ENCODE measurements at places on chromosomes 1 and 21. TPM values are rescaled to one million over a fixed set of nuclear protein-coding genes. Genes with fewer than 3 reads are reported as not detected.

The OR2L5 gene
- total RNA-seq, result not detected

The GCSAML gene
- not detected for total RNA-seq

The TTF2 gene
- 26.2 TPM for total RNA-seq

DNA sequence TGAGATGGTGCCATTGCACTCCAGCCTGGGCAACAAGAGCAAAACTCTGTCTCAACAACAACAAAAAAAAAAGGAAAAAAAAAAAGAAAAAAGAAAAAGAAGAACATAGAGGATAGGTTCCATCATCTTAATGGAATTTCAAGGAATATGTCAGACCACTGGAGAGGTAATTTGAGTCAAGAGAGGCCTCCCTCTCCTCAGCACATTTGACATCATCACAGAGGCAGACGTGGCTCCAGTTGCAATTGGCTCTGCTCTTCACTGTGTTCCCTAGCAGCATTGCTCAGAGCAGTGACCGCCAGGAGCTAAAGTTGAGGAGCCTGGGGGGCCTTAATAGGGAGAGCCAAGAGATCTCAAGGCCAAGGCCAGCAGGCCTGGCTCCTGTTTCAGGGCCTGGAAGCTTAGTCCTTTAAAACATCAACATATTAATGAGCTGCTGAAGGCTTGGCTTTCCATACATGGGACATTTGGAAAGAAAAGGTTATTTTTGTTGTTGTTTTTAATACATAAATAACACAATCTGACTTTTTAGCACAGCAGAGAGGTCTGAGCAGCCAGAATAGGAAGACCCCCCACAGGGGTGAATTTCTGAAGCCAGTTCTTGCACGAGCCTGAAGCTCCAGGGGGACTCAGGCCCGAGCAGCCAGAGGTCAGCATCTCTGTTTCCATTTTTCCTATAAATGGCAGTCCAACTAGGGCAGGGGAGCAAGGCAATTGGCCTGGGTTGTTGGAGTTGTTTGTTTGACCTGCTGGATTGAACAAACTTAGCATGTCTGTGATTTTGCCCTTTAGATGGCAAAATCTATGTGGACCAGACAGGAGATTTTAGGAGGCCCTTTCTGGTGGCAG lies 118.3 kb upstream of the FGGY start:
- ATAC-seq, result no peak

DNA sequence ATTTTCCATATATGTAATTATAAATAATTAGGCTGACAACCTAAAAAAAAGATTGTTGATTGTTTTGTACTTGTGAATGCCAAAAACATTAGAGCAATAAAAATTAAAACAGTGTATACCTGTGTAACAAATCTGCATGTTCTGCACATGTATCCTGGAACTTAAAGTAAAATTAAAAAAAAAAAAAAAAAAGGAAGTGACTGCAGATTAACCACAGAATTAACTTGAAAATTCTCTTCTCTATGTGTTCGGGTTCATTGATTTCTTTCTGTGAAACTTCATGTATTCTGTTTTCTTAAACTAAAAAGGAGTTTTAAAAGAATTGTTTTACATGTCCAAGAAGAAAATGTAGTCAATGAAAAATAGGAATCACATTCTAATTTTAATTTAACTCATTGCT lies 95.7 kb downstream of the FASLG start:
- no peak for ATAC-seq

- peak; percentile 74 for ATAC-seq
These were observed 8.7 kb downstream of the SMG7 start for GRCh38 chr1:183480971-183481441.

DNA sequence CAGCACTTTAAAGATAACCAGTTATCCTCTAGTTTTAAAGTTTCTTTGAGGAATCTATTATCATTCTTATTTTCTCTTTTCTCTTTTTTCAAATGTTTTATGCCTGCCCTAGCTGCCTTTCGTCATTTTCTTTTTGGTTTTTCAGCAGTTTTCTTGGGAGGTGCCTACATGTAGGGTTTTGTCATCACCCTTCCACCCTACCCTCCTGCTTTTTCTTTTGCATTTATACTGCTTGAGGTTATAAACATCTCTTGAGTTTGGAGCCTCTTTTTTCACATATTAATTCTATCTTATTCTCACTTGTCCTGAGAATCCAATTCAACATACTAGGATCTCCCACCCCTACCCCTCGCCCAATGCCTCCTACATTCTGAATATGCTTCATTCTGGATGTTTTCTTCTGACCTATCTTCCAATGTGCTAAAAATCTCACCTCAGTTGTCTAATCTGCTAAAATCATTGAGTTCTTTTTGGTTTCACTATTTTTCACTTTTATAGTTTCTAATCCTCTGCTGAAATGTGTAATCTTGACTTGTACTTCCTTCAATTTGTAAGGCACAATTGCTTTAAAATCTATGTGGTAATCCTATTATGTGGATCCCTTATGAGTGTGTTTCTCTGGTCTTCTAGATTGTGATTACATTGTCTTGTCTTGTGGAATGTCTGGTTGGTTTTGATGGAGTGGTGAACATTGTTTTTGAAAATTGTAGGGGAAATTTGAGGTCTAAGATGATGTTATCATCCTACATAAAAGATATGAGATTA lies 38.7 kb downstream of the MIA3 start:
- no peak for ATAC-seq

DNA sequence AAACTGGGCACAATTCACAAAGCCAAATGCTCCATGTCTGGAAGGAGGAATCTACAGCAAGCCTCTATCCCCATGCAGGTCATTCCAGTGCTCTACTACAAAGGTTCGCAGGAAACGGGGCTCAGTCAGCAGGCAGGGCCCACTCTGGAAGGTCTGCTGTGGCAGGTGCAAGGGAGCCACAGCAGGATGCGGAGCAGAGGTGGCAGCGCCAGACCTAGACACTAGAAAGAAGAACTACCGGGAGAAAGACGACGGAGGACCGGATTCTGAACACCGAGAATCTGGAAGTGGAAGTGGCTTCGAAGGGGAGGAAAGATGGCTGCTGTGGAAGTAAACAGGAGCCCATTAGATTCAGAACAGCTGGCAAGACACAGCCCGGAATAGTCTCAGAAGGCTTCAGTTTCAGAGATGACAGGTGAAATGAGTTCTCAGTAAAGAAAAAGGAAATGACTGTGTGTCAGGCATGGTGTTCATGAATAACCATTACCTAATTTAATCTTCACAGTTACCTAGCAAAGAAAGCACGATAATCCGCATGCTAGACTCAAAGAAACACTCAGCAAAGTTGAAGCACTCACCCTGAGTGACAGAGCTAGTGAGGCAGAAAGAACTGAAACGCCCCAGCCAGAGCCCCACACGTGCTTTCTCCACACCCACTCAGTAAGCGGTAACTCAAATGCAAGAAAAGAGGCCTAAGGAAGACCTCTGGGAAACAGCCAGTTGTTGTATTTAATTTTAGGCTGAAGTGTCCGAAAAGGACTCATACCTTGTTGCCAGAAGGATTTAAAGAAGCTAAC lies 21.4 kb downstream of the SETD4 start:
- ATAC-seq, result peak; percentile 79

DNA sequence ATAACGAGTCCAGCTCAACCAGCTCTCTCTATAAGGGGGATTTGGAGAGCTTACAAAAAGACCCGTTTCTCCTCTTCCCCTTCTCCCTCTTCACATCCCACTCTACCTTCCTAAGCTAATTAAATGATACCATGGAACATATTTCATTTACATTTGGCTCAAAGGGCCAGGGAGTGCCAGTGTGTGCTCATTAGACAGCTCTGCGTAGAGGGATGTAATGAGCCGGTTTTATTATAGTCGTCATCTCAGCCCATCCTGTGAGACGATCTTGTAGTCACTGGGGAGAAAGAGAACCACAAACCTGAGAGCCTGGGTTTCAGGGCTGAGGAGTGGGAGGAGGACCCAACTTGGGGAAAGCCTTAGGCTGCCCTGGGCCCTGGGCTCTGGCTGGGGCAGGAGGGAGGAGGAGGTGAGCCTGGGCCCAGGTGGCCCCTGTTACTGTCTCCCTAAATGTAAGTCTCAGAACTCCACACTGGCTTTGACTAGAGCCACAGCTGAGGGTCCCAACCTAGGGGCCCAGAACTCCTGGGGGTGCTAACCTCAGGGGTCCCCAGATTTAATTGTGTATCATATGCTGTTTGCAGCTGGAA lies 354.6 kb downstream of the MATN1 start:
- no peak for ATAC-seq

DNA sequence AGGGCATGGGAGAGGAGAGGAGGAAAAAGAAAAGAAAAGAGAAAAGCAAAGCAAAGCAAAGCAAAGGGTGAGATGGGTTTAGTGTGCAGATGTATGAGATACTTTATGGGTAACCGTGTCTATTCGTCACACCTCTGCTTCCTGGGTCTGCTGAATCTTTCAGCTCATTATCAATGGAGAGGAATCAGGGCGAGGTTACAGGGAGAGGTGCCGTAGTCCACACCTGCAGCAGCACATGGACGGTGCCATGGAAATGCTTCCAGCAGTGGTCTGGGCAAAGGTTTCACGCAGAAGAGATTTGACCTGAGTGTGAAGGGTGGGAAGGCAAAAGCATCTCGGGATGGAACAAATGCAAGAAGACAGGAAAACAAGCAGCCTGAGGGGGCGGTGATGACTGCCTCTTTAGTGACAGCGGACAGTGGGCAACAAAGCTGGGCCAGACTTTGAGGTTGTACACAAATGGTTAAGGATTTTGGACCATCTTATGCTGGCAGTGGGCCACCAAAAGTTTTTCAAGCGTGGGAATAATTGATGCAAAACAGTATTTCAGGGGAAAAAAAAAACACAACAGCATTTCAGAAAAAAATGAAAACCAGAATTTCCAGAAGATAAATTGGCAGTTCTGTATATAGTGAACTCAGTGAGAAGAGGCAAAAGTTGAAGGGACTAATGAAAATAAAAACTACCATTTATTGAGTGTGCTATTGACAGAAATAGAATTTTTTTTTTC lies 19.5 kb upstream of the SRP9 start:
- ATAC-seq, result no peak

- ATAC-seq, result peak; percentile 38
These were observed 406.9 kb upstream of the CXADR start for GRCh38 chr21:17105932-17106331.

DNA sequence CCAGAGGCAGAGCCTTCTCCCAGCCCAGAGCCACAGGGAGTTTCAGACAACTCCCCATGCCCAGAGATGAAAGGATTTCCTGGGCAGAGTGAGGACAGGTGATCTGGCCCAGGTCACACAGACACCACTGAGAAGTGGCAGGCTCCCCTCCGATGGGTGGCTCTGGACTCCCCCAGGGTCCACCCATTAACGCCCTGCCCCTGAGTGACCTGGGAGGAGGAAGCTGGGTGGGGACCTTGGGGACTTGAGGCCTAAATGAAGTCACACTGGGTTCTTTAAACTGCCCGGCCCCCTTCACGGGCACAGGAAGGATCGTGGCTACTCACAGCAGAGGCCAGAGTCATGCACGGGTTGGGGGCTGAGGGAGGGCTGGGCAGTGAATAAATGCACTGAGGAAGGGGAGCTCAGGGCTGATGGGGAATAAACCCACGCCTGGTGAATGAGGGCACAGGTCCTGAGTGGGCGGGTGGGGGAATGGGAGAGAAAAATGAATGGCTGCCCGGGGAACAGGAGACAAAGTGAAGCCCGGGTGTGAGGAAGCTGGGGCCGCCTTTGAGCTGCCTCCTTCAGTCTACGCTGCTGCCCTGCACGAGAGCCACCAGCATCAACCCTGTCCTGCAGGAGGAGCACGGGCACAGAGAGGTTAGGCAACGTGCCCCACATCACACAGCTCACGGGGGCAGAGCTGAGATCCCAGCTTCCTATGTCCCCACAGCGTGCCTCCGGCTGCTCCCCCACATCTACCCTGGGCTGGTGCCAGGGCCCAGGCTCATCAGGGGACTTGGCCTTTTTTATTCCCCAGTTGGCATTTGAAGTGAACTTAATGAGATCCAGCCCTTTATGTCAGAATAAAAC lies 404.3 kb downstream of the MATN1 start:
- ATAC-seq, result no peak

- no peak for ATAC-seq
These were observed 139.7 kb downstream of the TSEN15 start for GRCh38 chr1:184191181-184191621.

- ATAC-seq, result no peak
These were observed 10.6 kb downstream of the PGM1 start for GRCh38 chr1:63603810-63604209.

GRCh38 chr1:54323324-54323739 lies 82.9 kb downstream of the SSBP3 start:
- peak; percentile 89 for ATAC-seq

DNA sequence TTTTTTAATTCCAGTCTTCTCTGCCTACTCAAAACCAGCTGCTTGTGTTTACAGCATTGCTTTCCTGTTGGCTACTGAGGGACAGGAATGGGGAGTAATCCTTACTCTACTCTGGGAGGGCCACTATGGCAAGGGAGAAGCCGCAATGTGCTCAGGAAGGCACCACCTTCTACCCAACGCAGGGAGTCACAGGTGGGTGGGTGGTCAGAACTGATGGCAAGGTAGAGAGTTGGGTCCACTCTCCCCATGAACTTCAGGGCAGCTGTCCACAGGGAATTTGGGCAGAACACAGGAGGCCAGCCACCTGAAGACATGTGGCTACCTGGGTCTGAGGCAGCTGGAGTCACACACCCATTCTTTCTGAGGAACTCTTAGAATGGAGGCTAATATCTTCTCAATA lies 40.5 kb upstream of the HMGB4 start:
- no peak for ATAC-seq

DNA sequence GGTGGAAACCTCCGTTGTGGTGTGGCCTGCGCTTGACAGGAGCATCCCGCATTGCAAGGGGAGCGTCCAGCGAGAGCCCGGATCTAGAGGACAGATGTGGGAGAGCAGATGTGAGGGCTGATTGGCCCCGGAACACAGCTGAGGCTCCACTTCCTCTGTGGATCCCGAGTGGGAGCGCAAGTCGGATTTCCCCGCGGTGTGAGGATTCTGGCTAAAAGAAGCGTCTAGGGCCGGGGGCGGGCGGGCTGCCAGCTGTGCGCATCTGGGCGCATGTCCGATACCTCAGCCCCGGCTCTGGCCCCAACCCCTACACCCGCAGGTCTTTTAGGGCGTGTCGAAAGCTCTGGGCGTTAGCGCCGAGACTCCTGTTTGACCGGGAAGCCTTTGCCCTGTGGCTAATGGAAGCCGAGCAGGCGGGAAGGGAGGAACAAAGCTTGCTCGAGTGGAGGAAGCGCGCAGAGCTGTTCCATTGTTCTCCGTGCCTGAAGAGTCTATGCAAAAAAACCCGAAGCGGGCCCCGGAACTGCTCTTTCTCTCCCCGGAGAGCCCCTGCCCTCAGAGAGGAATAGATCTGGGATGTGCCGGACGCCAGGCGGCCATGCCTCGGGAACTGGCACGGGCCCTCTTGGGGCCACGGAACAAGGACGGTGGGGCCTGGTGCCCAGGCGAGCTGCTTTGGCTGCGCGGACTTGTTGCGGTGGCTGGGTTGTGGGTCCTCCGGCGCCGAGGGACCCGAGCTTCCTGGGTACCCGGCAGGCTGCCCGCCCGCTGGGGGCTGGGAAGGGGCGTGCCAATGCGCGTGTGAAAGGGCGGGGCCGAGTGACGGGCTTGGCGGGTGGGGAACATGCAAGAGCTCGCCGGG lies 111.1 kb downstream of the NAV1 start:
- ATAC-seq, result peak; percentile 88

Data from esophagus mucosa (tissue), 1 donor.